ENCODE measurements at places on chromosomes 3 and 15.

- DNase-seq = no peak
Measured at GRCh38 chr3:133928136-133928893, 32.6 kb upstream of the RAB6B start.

DNA sequence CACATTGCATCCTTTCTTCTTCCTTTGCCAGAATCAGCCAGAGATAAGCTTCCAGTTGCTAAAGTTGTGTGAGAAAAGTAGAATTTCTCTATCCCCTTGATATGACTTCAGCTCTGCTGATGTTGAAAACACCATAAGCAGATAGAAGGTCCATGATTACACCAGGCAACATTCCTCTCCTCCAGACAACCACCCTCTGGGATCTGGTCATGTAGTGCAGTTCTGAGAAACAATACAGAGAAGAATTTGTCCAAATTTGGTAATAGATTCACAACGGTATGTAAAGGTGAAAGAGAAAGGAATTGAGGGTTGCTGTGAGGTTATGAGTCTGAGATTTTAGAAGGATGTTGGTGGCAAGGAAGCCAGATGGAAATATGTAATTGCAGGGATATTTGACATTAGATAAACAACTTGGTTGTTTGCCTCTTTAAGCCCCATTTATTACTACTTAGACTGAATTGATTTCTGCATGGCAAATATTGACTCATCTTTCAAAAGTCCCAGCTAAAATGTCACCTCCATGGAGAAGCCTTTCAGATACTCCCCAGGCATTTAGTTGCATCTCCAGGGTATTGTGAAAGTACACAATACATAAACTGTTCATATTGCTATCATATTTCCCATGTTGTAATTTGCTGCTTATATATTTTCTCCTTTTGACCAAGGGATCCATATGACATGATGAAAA lies 134.9 kb downstream of the GAP43 start:
- DNase-seq = no peak

DNA sequence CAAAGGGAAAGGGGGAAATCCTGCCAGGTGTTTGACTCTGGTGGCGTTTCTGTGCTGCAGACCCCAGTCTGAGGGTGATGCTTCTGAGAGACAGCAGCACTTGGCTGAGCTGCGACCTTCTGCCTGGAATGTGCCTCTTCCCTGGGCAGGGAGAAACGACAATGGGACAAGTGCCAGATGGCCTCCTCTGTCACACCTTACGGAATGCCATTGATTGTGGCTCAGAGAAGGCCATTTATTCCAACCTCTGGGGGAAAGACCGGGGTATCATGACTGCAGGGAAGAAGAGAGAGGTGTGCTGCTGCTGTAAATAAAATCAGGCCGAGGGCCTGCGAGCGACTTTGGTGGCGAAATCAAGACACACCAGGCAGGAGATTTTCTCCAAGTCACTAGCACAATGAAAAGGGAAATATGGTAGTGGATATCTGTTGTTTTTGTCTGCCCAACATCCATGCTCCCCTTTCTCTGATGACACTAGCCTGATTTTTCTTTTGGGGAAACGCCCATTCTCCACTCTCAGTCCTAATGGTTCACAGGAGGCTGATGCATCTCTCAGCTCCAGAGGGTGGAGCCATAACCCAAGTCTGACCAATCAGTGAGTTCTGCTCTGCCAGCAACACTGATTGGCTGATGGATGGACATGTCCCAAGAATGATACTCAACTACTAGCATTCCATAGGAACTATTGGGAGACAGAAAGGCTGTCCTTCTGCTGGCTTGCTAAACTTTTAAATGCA lies 336.1 kb downstream of the FOXP1 start:
- DNase-seq = no peak

DNA sequence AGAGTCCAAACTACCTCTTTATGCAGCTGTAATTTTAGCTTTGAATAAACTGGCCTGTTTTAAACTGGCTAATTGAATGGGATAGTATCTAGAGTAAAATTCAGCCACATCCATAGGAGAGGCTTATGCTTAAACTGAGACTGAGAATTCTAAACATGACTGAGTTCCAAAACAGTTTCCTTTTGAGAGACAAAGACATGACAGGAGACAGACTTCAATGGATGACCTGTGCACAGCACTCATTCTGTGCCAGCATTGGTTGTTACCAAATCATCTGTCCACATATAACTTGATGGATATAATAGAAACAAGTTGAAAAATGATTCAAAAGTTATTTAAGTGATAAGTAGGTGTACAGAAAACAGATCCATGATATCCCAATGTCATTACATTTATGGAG lies 20.9 kb downstream of the IL12A start:
- no peak for DNase-seq

GRCh38 chr15:76101655-76102054 lies 41.9 kb downstream of the TMEM266 start:
- no peak for DNase-seq

DNA sequence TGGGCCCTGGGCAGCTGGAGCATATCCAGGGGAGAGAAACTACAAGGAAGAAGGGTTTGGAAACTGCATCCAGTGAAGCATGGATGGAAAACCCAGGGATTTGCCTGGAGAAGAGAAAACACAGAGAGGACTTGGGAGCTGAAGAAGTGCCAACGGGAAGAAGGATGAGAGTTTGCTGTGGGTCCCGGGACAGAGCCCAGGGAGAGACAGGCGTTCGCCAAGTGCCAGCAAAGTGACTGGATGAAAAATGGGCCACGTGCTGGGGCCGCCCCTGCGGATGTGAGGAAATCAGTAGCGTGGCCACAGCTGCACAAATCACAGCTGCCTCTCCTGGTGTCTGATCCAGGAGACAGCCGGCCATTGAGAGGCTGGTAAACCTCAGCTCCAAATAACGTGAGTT lies 70.4 kb downstream of the HES1 start:
- no peak for DNase-seq

DNA sequence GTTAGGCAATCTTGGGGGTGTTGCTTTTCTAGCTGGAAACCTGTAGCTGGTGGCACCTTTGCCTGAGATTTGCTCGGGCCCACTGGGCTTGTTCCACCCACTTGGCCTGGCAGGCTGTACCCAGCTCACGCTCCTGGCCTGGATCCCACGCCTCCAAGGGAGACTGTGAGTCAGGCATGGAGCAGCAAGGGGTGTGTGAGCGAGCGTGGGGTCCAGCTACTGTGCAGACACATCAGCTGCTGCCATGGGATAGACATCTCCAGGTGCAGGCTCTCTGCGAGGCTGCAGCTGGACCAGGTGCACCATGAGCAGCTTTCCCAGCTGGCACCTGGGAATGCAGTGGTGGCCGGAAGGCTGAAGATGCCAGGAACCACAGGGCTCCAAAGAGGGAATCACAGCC lies 36.0 kb downstream of the NR1D2 start:
- no peak for DNase-seq

DNA sequence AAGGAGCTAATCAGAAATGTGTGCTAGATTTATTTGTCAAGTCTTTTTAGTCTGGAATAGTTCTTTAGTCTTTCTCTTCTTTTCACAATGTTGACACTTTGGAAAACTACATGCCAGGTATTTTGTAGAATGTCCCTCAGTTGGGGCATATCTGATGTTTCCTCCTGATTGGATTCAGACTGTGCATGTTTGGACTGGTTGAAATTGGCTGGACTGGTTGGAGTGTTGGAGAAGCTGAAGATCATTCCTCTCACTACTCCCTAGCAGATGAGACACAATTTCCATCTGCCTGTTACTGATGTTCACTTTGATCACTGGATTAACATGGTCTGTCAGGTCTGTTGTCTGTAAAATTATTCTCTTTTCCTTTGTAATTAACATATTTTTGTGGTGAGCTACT lies 3.7 kb downstream of the NME9 start:
- DNase-seq = no peak

DNA sequence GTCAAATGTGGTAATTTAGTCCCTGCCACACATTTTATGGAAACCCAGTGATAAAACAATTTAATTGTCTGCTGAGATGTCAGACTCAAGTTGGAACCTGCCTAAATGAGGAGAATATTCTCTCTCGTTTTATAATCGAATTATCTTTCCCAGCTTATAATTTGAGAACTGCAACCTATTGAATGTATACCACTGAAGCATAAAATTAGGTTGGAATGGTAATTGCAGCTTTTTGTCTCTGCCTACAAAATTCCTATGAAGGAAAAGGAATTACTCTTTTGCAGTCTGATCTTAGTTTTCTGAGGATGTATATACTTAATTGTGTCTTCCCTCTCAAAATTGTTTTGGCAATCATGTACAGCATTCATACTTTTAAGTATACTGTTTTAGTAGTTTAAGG lies 28.9 kb downstream of the RAD51 start:
- no peak for DNase-seq

DNA sequence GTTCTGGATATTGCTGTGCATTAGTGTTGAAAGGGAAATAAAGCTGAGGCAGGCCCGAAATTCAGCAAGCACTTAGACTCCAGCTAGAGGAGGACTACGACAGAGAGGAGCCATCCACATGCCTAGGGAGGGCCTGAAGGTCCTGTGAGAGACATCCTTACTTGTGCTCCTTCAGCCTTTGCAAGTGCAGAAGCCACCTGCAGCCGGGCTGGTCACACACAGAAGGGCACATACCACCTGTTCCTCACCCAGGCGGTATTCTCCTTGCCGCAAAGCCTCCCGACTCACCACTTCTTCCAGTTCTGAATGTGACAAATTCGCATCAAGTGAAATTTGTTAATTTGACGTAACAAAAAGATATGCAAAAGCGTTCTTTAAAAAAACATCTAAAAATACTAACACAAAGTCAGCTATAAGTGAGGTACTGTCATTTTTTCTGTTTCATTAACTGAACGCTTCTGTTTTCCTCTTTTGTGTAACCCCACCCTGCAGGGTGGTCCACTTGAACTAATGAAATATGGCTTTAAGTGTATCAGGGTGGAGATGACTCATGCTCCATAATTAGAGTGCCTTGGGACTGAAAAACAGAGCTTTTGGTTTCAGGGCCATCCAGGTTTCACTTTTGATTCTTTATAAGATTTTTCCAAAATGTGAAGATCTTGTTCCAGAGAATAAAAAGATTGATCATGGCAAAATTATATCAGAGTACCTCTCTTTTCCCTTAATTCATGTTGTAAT lies 467.9 kb upstream of the ATP11B start:
- DNase-seq = peak; percentile 30

GRCh38 chr3:38634111-38634510 lies 15.4 kb downstream of the SCN5A start:
- no peak for DNase-seq

DNA sequence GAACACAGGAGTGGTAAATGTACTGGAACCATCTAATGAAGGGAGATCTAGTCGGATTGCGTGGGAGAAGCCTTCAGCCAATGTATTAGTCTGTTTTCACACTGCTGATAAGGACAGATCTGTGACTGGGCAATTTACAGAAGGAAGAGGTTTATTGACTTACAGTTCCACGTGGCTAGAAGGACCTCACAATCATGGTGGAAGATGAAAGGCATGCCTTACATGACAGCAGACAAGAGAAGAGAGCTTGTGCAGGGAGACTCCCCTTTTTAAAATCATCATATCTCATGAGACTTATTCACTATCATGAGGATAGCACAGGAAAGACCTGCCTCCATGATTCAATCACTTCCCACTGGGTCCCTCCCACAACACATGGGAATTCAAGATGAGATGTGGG lies 17.0 kb downstream of the HRG start:
- no peak for DNase-seq

GRCh38 chr3:74844428-74844827 lies 230.0 kb upstream of the CNTN3 start:
- no peak for DNase-seq

Data from GM06990 (cell line).